ENCODE measurements at places on chromosomes 11 and 22.

GRCh38 chr11:57081356-57081755 is 92.6 kb downstream of the OR5AK2 start:
- DNase-seq = no peak

GRCh38 chr11:64763526-64764039 is 3.8 kb upstream of the PYGM start:
- no peak for DNase-seq

GRCh38 chr22:29029202-29030000 is 32.2 kb downstream of the C22orf31 start:
- DNase-seq = no peak

DNA sequence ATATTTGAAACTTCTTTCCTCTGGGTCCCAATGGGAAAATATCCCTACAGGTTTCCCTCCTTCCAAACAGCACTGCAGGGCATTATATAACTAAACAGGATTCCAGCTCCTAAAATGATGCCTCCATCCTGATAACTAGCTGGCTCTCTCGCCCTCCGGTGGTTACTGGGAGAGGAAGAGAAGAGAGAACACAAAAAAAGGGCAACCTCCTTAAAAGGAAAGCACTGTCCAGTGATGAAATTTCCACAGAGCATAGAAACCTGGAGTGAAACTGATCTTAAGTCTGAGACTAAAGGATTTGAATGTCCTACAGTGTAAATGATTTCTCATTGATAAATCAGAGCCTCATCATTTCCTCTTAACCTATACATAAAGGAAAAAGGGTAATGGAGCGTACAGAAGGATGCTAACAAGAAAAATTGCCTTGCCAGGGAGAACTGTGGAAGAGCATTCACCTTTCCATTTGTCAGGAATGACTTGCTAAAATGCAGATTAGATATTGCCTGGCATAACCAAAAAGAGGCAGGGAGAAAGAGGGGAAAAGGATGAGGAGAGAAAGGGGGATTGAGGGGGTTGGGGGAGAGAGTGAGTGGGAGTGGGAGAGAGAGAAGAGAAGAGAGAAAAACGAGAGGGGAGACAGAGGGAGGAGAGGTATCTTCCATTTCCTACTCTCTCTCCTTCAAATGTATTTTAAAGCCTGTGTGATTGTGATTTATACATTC is 121.3 kb downstream of the APOL5 start:
- no peak for DNase-seq

- DNase-seq = no peak
These were observed 38.6 kb upstream of the NCAM1 start for GRCh38 chr11:112922606-112923005.

- no peak for DNase-seq
These were observed 30.0 kb downstream of the LRRC32 start for GRCh38 chr11:76640501-76640900.

GRCh38 chr22:48923165-48923865 is 904.4 kb downstream of the BRD1 start:
- DNase-seq = no peak

DNA sequence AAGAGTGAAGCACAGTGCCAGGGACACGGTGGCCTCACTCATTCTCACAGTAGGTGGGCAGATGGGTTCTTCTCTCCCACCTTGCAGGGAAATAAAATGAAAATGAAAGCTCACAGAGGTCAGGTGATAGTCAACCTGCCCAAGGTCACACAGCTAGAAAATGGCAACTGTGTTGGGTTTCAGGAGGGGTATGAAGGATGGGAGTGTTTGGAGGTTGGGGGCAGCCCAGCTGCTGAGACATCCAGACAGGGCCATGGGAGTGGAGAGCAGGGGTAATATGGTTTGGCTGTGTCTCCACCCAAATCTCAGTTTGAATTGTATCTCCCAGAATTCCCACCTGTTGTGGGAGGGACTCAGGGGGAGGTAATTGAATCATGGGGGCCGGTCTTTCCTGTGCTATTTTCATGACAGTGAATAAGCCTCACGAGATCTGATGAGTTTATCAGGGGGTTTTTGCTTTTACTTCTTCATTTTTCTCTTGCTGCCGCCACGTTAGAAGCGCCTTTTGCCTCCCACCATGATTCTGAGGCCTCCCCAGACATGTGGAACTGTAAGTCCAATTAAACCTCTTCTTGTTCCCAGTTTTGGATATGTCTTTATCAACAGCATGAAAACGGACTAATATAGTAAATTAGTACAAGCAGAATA is 247.0 kb downstream of the TENM4 start:
- no peak for DNase-seq

- DNase-seq = no peak
These were observed 43.3 kb downstream of the CYB5R2 start for GRCh38 chr11:7630002-7630401.

- no peak for DNase-seq
These were observed 23.9 kb upstream of the TFIP11 start for GRCh38 chr22:26536056-26536761.

DNA sequence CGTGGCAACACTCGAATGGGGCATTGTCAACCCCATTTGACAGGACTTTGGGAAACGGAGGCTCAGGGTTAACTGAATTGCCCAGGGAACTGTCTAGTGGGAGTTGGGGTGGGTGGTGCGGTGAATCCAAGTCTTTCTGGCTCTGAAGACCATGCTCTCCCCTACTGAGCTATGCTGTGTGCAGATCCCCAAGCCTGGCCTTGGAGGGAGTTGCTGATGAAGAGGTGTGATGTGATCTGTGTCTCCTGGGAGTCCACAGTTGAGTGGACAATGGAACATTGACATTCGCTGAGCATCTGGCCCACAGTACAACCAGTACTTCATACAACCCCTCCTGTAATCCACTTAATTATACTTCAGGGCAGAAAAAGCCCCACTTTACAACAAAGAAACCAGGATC is 172.2 kb downstream of the ST3GAL4 start:
- DNase-seq = no peak

- no peak for DNase-seq
These were observed 9.8 kb downstream of the TOLLIP start for GRCh38 chr11:1299621-1300020.

DNA sequence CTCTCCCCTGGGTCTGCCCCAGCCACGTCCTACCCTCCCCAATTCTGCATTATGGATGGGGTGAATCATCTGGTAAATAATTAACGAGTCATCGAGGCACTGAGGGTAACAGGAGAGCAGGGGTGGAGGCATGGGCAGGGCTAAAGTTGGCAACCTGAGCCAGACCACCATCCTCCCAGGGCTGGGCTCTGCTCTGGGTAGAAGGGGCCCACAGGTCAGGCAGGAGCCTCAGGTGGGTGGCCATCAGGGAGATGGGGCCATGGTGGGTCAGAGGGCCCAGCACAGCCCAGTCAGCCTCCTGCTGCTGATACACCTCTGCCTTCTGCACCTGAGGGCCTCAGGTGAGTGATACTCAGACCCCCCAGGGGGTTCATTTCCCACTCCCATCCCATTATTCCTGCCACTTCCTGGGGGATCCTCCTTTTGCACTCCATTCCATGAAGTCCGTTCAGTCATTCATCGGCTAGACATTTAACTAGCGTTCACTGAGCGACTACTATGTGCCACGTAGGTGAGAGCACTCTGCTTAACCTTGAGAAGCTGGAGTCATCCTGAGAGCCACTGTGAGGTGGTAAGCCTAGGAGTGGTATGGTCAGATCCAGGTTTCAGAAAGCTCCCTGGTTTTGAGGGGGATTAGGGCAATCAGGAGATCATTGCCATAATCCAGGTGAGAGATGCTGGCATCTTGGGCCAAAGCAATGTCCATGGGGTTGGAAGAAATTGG is at the start of gene VSIG10L2:
Gene VSIG10L2, plus strand, starts transcription at position 248 of the 724 bp plus-strand sequence. Its CDS starts 12 bp downstream, at position 260.
- no peak for DNase-seq

DNA sequence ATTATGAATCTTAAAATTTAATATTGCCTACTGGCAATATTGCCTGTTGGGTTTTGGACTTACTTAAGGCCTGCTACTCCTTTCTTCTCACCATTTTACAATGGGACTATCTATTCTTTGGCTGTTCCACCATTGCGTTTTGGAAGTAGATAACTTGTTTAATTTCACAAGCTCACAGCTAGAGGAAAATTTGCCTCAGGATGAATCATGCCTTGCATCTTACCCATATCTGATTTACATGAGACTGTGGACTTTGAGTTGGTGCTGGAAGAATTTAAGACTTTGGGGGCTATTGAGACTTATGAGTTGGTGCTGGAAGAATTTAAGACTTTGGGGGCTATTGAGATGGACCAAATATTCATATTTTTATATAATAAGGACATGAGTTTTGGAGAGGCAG is 662.6 kb downstream of the METTL15 start:
- DNase-seq = no peak

DNA sequence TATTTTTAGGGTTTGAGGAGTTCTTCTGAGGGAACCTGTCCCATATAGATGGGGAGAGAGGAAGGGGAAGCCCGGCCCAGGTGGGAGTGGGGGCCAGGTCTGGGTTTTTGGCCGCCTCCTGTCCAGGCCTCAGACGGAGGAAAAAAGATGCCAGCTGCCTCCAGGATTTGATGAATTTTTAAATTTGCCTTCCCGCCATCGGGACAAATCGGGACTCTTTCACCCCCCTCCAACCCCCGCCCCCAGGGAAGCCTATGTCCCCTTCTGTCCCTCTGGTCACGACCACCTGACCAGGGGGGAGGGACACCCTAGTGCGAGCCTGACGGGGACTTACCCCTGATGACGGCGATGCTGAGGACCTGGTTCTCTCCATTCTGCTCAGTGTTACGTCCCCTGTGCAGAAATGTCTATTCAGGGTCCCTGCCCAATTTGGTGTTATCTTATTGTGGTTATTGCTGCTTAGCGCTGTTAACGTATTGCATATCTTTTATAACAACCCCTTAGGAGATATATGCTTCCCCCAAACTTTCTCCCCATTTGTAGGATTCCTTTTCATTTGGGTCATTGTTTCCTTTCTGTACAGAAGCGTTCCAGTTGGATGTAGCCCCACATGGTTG is 115.9 kb upstream of the GRK3 start:
- DNase-seq = peak; percentile 22

DNA sequence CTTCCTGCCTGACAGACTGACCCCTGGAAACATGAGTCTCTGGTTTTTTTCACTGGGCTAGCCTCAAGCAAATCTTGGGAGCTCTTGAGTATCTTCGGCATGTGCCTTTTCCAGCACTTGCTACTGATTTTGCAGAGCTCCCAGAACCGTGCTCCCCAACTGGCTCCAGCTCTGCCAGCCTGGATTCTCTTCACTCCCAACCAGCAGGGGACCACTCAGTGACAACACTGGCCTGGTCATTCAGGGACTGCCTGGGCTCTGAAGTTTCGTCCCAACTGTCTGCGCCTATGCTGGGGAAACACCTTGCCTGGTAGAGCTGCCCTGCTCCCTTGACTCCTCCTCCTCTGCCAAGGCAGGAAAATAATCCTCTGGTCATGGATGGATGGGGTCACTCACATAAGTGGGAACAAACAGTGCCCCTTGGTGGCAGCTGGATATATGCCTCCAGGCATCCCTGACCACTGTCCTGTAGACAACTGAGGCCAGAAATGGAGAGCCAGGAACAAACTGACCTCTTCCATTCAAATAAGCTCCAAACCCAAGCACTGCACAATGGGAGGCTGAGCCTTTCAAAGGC is 30.2 kb downstream of the POLDIP3 start:
- DNase-seq = no peak

DNA sequence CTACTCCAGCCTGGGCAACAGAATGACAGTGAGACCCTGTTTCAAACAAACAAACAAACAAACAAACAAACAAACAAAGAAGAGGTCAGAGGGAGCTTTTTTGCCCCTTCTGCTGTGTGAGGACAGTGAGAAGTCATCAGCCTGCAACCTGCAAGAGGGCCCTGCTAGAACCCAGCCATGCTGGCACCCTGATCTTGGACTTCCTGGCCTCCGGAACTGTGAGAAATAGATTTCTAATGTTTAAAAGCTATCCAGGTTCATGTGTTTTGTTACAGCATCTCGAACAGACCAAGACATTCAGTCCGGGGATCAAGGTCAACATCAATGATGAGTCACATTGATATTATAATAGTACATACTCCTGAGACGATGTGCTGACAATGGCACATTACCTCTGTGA is 41.4 kb upstream of the GRAMD1B start:
- no peak for DNase-seq

GRCh38 chr11:1948389-1948788 is 1.3 kb downstream of the MRPL23 start:
- no peak for DNase-seq

DNA sequence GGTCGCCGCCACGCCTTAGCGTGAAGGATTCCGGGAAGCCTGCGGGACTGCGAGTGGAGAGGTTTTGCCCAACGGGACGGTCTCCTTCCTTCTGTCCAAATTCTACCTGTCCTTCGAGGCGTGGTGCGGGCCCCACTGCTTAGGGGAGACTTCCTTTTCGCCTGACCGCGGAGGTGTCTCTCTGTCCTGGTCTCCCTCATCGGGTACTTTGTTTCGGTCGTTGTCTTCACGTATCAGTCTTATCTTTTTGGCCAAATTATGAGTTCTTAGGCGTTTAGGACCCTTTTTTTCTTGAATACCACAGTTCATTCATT is 388 bp downstream of the HINFP start:
- DNase-seq = no peak

DNA sequence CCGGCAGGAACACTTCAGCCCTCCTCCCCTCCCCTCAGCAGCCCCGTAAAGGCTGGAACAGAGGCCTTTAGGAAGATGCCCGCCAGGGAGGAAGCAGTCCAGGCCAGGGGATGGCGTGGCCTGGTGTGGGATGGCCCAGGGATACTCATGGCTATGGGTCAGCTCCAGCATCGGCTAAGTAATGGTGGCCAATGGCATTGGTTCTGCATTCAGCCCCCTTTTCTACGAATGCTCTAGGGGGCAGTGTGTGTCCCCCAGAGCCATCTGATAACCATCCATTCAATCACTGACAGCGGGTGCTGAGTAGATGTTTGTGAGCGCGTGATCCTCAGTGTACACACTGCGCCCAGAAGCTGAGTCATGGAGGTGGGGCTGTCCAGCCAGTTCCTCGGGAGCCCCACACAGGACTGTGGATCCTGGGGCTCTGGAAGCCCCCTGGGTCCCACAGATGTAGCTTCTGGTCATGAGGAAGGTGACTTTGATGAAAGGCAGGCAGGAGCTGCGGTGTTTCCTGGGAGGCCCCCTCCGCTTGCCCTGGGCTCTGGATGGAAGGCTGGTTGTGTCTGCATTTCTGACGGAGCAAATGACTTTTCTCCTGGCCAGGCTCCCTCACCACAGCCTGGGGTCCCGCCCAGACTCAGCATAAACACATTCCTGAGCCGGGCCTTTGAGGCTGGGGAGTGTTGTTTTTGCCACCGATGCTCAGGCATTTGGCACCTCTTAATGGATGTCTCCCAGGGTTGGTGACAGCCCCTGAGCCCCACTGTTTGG is 46.5 kb downstream of the FBLN1 start:
- no peak for DNase-seq

GRCh38 chr22:31321421-31321820 is 24.7 kb downstream of the PATZ1 start:
- DNase-seq = no peak

DNA sequence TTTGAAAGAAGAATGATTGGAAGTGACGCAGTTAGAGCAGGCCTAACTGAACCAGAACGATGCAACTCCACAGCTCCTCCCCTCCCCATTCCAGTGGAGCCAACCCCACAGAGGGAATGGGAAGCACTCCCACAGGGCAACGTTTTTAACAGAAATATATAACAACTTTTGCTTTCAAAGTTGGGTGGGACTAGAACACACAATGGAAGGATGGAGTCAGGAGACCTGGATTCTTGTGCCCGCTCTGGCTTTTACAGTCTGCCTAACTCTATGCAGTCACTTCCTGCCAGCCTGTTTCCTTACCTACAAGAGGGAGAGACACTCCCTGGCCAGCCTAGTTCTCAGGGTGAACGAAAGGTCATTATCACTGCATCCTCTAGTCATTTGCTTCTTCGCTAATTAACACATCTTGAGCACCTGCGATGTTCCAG is 75.5 kb downstream of the PACSIN2 start:
- DNase-seq = peak; percentile 38

- DNase-seq = no peak
These were observed 93.5 kb downstream of the PDHX start for GRCh38 chr11:35009944-35010342.

GRCh38 chr11:99535406-99535805 is 514.7 kb downstream of the CNTN5 start:
- DNase-seq = no peak

Data from CD4-positive, CD25-positive, alpha-beta regulatory T cell (primary cell).